Hematopoietic multipotent progenitor cell treated with erythropoietin and hydrocortisone succinate and interleukin-3 and kit ligand, for 6 days (in vitro differentiated cells): ENCODE measurements at places on chromosomes 5 and 9.

DNA sequence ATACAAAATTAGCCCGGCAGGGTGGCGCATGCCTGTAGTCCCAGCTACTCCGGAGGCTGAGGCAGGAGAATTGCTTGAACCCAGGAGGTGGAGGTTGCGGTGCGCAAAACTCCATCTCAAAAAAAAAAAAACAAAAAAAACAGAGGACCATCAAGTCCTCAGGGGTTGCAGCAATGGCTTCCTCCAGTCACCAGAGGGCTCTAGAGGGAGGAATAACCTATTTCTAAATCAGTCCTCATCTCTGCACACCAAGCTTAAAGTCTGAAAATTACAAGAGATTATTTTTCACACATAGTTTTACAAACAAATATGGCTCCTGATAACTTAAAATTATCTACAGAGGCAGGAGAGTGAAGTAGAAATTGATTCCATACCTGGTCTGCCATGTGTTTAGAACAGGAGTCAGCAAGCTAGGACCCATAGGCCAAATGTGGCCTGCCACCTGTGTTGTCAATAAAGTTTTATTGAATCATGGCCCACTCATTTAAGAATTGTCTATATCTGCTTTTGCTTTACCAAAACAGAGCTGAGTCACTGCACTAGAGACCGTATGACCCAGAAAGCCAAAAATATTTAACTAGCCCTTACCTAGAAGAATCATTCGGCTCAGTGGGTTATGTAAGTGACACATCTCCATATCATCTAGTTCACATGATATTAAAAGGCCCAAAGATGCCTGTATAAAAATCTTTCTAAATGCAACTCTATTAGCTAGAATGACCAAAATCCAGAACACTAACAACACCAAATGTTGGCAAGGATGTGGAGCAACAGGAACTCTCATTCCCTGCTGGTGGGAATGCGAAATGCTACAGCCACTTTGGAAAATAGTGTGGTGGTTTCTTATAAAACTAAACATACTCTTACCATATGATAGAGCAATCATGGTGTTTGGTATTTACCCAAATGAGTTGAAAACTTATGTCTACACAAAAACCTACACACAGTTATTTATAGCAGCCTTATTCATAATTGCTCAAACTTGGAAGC is 207.7 kb downstream of the FRMD3 start:
- peak; percentile 30 for DNase-seq

DNA sequence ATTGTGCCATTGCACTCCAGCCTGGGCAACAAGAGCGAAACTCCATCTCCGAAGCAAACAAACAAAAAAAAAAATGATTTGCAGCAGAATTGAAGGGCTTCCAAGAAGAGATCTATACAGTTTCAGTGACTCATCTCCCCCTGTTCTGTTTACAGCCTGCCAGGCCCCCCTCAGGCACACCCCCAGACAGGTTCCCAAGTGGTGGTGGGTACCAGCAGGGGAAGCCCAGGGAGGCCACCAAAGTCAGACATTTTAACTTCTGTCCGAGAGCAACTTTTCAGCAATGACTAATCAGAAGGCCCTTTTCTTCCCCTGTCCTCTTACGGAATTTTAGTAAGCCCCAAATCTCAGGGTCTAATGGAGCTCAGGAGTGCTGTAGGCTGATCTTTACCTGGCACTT is 98.7 kb downstream of the PAX5 start:
- DNase-seq, result no peak

DNA sequence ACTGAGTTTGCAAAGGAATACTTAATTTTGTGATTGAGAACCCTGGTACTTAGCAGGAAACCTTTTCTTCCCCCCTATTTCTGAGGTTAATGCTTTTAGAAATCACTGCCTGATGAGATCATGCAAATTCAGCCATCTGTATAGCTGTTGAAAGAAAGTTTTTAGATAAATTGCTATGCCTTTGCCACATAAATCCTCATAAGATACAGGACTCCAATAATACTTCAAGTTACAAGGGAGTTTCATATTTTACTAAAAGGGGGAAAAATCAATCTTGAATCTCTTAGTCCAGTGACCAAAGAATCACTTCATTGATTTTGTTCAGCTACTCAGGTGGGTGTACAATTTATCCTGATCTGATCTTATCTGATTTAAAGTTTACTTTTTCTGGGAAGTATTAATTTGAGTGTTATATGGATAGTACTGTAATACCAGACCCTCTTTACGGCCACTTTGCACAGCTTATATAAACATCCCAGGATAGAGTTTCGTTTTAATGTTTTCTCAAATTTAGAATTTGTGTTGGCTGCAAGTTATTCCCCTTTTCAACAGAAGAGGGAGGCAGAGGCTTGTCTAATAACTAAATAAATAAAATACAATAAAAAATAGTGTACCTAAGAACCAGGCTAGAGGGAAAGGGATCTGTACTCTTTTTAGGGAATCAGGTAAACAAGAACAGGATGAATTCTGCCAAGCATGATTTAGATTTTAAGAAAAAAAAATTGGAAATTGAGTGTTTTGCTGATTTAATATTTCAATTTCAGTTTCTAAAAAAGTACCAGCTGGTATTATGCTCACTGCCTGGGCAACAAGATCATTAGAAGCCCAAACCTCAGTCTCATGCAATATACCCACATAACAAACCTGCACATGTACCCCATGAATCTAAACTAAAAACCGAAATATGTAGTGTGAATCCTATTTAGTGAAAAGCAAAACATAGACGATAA is 69.1 kb downstream of the PSAT1 start:
- peak; percentile 48 for DNase-seq

- DNase-seq, result peak; percentile 26
These were observed 4.5 kb downstream of the PURA start for GRCh38 chr5:140118302-140118936.

DNA sequence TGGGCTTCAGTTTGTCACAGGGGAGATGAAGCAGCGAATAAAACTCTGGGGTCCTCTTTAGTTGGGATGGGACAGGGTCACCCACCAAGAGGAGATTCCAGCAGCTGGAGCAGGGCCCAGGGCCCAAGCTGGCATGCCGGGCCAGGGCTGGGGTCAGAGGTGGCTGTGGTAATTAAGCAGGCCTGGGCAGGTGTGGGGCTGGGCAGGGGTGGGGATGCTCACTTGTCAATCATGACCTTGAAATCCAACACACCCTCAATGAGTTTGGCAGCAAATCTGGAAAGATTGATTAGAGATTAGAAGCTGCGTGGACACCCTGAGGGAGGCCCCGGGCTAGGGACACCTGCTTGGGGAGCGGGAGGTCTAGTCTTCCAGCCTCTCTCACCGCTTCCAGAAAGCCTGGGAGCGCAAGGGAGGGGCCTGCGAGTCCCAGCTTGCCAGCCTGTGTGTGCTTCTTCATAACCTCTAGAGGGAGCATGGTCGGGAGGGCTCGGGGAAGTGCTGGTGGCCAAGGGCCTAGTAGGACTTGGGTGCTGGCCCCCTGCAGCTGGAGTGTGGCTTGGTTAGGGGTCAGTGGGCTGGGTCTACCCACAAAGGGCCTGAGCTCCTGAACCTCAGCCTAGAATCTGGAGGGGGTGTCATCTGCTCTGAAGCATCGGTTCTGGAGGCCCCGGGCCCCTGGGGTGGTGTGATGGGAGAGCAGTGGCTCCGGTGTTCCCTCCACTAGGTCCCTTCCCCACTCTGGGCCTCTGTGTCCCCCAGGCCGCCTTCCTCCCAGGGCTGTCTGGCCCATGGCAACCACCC is 7.6 kb downstream of the CRAT start:
- DNase-seq, result peak; percentile 84

- no peak for DNase-seq
These were observed 16.7 kb downstream of the PCDH12 start for GRCh38 chr5:141941307-141941706.

- DNase-seq, result no peak
These were observed 272.6 kb downstream of the ATPSCKMT start for GRCh38 chr5:9977070-9977469.

GRCh38 chr9:78369639-78370219 is 72.8 kb downstream of the PSAT1 start:
- DNase-seq, result peak; percentile 75

DNA sequence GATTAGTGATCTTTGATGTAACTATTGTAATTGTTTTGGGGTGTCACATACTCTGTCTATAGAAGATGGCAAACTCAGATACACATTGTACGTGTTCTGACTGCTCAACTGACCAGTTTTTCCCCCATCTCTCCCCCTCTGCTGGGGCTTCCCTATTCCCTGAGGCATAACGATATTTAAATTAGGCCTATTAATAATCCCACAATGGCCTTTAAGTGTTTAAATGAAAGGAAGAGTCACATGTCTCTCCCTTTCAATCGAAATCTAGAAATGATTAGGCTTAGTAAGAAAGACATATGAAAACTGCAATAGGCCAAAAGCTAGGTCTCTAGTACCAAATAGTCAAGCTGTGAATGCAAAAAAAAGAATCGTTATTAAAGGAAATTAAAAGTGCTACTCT is 265.6 kb downstream of the TMEM232 start:
- no peak for DNase-seq

- DNase-seq, result no peak
These were observed 354.4 kb upstream of the WWC1 start for GRCh38 chr5:167936944-167937634.

DNA sequence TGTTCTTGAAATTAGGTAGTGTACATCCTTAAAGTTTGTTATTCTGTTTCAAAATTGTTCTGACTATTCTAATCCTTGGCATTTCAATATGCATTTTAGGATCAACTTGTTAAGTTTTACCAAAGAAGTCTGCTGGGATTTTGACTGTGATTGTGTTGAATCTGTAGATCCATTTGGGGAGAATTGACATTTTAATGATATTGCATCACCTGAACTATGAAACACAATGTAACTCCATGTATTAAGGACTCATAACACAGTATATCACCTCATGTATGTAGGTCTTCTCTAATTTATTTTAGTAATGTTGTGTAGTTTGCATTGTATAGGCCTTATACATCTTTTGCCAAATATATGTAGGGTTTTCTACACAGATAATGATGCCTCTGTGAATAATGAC is 77.8 kb downstream of the RALGPS1 start:
- DNase-seq, result no peak

DNA sequence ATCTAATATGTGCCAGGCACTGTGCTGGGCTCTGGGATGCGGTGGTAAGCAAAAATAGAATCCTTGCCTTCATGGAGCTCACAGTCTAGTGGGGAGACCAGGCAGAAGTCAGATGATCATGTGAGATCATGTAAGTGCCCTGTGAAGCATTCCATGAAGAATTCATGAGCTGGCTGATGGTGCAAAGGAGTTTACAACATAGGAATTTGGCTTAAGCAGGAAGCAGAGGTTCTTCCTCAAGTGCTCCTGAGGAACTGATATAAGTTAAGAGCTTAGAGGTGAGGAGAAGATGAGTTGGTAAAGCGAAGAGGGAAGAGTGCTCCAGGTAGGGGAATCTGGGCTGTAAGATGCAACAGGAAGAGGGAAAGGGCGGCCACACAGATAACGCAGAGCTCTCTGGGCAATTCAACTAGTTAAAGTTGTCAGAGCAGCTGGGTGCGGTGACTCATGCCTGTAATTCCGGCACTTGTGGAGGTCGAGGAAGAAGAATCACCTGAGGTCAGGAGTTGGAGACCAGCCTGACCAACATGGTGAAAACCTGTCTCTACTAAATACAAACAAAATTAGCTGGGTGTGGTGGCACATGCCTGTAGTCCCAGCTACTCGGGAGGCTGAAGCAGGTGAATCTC is 78.5 kb upstream of the SPATA31D4 start:
- no peak for DNase-seq

GRCh38 chr5:135916638-135917263 is 21.1 kb upstream of the IL9 start:
- DNase-seq, result no peak

GRCh38 chr5:72009280-72009679 is 98.0 kb upstream of the MAP1B start:
- no peak for DNase-seq

DNA sequence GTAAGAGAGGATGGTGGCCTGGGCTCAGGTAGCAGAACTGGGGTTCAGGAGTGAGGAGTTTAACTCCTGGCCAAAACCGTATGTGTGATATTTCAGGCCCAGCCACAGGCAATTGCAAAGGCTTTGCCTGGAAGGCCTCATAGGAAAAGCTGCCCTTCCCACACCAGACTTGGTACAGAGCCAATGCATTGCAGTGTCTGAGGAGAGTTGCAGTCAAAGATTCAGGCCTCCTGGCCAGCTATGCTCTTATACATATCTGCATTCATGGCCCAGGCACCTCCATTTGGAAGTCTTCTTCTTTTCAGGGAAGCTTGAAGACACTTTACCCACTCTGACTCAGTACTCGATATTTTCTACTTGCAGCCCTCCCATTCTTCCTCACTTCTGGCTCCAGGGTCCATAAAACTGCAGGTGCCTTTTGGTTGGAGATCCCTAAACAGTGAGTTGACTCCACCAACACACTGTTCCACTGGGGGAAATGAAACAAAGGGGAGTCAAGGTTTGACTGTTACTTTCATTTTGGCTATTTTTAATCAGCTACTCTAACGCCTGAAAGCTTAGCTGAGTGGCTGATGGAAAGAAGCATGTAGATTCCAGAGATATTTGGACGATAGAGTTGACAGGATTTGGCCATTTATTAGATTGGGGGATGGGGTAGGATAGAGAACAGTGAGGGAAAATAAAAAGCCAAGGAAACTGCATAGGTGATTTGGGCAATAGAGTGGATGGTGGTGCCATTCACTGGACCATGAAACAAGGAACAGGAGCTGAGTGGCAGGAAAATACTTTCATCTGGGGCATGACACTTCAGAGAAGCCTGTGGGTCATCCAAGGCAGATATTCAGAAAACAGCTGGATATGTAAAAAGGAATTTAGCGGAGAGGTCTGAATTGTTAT is 30.6 kb upstream of the IL33 start:
- no peak for DNase-seq

DNA sequence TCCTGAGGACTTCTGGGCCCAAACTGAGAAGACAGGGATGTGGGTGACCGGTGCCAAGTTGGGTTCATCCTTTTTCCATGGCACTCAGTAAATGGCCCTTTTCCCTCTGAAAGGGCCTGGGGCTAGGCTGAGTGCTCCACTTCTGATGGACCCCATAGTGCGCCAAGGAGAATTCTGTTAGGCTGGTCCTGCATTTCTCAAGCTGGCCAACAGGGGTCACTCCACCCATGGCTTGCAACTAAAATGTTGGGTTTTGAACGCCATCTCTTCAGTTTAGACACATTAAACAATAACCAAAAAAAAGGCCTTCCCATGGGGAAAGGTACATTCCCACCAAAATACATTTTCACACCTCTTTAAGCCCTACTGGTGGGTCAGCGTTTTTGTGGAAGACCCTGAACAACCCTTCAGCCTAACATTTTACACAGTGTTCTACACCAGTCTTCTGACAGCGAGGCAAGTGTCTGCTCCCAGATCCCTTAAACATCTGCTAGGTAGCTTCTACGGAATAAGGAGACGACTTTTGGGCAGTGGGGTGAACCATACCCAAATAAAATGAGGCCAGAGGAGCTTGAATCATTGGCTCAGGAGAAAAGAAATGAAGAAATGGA is 27.3 kb downstream of the CNTFR start:
- peak; percentile 39 for DNase-seq

DNA sequence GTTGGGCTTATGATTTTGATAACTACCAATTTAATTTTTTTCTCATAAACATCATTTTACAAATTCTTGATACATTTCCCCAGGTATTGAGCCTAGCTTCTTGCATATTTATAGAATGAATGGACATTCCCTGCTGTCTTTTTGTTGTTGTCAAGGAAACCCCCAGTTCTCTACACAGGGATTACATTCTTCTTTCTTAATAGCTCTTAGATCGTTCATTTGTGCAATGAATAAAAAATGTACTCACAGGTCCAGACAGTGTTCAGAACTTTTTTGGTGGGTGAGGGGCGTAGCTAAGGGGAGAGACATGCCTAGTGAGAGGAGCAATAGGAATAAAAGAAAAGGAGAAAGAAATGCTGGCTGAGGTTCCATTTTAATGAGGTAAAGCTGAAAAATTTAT is 58.6 kb downstream of the VCAN start:
- DNase-seq, result no peak
